ENCODE measurements at places on chromosomes 6 and 20. TPM values are rescaled to one million over a fixed set of nuclear protein-coding genes. Genes with fewer than 3 reads are reported as not detected.

The ZBP1 gene
- total RNA-seq, result not detected

The GRM1 gene
- 0.17 TPM for total RNA-seq

The STAU1 gene
- total RNA-seq, result 48.1 TPM

The SLC32A1 gene
- not detected for total RNA-seq

The NKX2-4 gene
- total RNA-seq, result not detected

The CGA gene
- not detected for total RNA-seq

The SIRPB1 gene
- total RNA-seq, result 0.17 TPM

The PAX1 gene
- total RNA-seq, result not detected

The MYCT1 gene
- under 0.01 TPM for total RNA-seq

The MKKS gene
- total RNA-seq, result 5.9 TPM

The SALL4 gene
- 0.51 TPM for total RNA-seq

The TBX18 gene
- total RNA-seq, result 0.77 TPM

The MCHR2 gene
- total RNA-seq, result not detected

The FUCA2 gene
- total RNA-seq, result 60.8 TPM

The C20orf204 gene
- total RNA-seq, result 0.26 TPM

The SERPINB6 gene
- 83.9 TPM for total RNA-seq

The RCAN2 gene
- 5.6 TPM for total RNA-seq

The LHFPL5 gene
- not detected for total RNA-seq

The SNAP91 gene
- 0.17 TPM for total RNA-seq

The SPDEF gene
- under 0.01 TPM for total RNA-seq

The CST7 gene
- not detected for total RNA-seq

The CRISP3 gene
- total RNA-seq, result not detected

The TP53TG5 gene
- total RNA-seq, result under 0.01 TPM

The CAGE1 gene
- total RNA-seq, result under 0.01 TPM

The LGSN gene
- total RNA-seq, result under 0.01 TPM

The WFDC2 gene
- total RNA-seq, result not detected

The RSPH3 gene
- total RNA-seq, result 3.6 TPM

The NPBWR2 gene
- not detected for total RNA-seq

The FAM83C gene
- total RNA-seq, result not detected

The PGC gene
- total RNA-seq, result not detected

The TCF15 gene
- not detected for total RNA-seq

The SENP6 gene
- total RNA-seq, result 80.6 TPM

The TFAP2B gene
- total RNA-seq, result not detected

The HSD17B8 gene
- total RNA-seq, result 11.4 TPM

The MAPK13 gene
- total RNA-seq, result 7.6 TPM

The MICA gene
- 85.2 TPM for total RNA-seq
